ENCODE measurements at places on chromosomes 1 and 21.

DNA sequence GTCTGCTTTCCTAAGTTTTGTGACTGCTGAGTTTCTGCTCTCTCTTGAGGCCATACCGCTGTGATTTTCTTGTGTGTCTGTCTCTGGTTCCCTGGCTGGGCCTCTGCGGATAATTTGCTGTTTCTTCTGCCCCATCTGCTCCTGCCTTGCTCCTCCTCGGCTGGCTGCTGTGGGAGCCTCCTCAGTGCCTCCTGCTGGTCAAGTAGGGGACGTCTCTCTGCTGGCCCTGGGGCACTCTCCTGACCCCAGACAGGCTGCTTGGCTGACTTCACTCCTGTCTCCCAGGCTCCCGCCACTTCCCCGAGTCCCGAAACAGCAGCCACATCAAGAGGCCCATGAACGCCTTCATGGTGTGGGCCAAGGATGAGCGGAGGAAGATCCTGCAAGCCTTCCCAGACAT is 28.5 kb downstream of the ETNK2 start:
- no peak for DNase-seq

DNA sequence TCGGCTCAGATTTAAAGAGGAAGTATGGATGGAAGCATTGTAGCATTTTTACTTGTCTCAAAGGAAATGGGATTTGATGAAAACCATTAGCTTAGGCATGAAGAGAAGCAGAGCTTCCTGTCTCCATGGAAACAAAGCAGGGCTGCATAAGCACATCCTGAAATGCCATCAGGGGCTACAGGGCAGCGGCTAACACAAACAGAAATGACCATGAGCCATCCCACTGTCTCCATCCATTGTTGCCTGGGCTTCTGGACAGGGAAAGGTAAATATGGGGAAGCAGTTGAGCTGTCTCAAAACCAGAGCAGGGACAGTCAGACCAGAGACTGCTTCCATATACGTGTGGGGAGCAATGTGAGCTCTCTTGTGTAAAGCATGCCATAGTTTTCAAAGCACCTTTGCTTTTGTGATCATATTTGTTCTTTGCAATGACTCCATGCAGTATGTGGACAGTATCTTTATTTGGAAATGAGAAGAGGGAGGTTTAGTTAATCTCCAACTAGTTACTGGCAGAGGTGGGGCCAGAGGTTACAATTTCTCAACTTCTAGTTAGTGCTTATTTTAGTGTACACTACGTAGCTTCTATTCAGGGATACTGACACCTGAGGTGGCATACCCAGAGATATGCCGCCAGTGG is 176.1 kb downstream of the CACNA1E start:
- no peak for DNase-seq

DNA sequence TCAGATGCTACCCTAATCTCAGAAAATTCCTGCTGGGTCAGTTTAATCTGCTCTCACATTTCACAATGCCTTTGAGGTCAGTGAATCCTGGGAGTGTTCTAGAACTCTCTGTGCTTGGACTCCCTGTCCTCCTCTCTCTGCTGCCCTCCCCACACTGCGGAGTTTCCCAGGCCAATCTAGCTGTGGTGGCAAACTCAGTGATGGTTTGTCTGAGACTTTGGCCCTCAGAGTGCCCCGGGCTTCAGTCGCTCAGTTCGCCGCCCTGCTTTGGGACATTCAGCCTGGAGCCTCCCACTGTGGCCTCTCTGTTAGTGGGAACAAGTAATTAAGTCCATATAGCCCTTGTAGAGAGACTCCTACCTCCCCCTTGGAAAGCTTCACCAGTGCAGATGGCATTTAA is 7.1 kb downstream of the C1orf226 start:
- no peak for DNase-seq

GRCh38 chr1:186016856-186017255 is 282.7 kb downstream of the HMCN1 start:
- DNase-seq = no peak

DNA sequence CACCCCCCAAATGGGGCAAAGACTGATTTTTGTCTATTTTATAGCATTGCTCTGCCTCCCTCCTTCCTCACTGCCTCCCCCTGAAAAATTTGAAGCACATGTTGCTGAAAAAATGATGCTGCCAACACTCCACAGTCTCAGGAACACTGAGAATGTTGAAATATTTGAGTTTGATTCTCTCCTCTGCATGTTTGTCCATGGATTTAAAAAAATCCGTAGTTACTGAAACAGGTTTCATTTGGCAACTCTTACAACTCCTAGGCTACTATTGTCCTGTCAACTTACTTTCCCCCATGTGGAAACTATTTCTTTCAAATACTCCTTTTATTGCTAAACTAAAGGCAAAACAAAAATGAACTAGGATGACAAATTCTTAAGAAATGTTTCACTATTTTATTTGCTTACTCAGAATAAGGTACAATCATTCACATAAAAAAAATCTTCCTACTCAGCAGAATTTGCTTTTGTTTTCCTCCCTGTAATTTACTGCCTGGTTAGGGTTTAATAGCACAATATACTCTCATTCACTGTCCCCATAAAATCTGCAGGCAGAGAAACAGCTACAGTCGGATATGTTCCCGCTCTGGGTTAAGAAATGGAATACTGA is 50.2 kb downstream of the C21orf91 start:
- peak; percentile 7 for DNase-seq

GRCh38 chr21:25708467-25709065 is 26.1 kb downstream of the ATP5PF start:
- DNase-seq = peak; percentile 52

DNA sequence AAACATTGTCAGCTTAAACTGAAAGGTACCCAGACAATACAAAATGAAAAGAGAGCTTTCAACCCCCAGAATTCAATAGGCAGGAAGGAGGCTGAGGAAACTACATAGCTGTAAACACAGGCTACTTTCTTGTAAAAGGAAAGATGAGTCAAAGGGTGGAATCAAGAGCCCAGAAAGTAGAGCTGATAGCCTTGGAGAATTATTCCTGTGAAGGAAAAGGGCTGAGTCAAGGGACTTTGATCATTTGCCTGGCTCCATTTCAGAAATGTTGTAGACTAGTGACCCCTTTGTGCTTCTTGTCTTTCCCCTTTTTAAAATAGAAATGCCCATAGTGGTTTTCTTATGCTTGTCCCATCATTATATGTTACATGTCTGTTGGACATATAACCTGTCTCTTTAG is 597.6 kb downstream of the ADGRL2 start:
- DNase-seq = peak; percentile 15

- DNase-seq = peak; percentile 58
Measured at GRCh38 chr1:231138236-231138635, 23.6 kb upstream of the TRIM67 start.

DNA sequence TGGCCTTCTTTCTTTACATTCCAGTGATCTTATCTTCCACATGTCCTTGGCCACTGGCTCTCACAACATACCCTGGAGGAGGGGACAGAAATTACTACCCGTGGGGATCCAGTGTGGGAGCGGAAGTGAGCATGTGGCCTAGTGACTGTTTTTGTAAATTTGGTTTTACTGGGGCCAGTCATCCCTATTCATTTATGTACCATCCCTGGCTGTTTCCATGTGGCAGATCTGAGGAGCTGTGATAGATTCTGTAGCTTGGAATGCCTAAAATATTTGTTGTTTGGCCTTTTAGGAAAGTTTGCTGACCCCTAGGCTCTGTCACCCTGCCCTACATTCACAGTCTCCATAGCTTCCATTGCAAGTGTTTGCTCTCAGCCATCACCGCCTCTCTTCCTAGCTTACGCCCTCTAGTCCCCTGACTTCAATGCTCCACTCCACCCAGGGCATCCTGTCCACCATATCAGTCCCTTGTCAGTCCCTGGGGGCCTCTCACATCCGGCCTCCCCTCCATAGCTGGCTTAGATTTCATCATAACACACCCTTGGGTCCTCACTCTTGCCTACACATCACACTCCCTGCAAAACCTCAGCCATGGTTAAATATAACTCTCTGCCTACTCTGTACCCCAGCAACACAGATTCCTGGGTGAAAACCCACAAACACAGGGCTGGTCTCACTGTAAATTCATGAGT is 25.8 kb downstream of the DHCR24 start:
- no peak for DNase-seq

GRCh38 chr1:114997510-114998289 is 31.9 kb upstream of the TSHB start:
- no peak for DNase-seq

GRCh38 chr1:161266836-161267235 is 8.3 kb downstream of the PCP4L1 start:
- DNase-seq = no peak

- DNase-seq = no peak
Measured at GRCh38 chr1:151512801-151513625, 1.8 kb downstream of the CGN start.

DNA sequence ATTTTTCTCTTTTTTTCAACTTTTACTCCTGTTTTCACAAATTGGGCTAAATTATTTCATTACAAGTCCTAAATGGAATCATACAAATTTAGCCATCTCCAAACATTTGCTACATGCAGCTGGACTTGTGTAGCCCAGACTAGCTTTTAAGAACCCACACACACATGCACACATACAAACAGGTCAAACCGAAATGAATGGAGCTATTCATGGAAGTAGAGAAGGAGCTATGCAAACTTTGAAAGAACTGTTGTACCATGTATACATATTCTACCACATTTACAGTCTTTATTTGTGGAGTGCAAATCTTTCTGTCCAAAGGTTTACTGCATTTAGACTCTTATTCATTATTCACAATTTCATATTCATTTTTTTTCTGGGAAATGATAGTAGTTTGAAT is 189.1 kb upstream of the RNPC3 start:
- DNase-seq = no peak

DNA sequence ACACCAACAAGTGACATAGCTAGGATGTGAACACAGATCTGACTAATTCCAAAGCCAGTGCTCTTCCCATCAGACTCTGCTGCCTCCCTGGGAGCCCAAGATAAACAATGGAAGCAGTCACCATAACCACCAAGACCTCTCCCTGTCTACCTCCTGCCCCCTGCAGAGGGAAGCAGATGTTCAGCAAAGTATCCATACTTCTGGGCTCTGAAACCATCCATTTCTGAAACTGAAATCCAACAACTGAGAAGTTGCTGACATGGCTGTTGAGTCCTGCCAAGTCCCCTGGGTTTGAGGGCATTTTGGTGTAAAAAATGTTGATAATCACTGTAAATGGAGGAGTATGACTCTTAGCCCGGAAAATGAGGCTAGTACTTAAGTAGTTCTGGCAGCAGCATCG is 102.1 kb downstream of the TYW3 start:
- peak; percentile 78 for DNase-seq

DNA sequence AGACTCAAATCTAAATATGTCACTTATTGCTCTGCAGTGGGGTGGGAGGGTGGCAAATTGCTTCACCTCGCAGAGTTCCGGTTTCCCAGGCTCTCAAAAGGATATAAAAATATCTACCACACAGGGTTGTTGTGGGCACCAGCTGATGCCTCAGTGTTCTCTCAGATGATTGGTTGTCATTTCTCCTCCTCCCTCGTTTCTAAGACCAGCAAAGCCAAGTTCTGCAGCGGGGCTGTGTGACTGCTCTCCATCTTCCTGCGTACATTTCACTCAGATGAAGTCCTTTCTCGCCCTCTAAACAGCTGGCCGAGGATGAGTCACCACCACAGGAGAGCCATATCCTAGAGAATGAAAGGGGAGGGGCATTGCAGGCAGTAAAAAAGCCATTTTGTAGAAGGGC is 35.0 kb upstream of the VWA5B1 start:
- peak; percentile 58 for DNase-seq

- DNase-seq = no peak
Measured at GRCh38 chr1:117586747-117587498, 18.9 kb upstream of the TENT5C start.

DNA sequence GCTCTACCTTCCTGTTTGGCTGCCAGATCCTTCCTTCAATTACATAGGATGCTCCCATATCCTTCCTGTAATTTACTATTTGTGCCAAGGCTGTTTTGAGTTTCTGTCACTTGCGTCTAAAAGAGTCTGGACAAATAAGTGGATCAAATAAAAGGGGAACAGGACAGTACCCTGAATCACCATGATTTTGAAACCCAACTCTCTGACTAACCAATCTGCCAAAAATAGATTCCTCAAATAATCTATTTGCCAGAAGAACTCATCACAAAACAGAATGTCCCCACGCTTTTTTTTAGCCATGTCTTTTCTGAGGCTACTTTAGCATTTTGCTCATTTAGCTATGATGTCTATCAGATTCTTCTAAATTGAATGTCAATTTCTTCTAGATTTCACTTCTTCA is 392.6 kb downstream of the NTNG1 start:
- no peak for DNase-seq

GRCh38 chr1:25902462-25902861 is 3.8 kb downstream of the STMN1 start:
- DNase-seq = no peak

GRCh38 chr1:231188072-231188471 is 26.2 kb downstream of the TRIM67 start:
- DNase-seq = no peak

- peak; percentile 90 for DNase-seq
Measured at GRCh38 chr1:24294716-24295371, 24.3 kb upstream of the GRHL3 start.

GRCh38 chr1:15758953-15759661 is 512 bp downstream of the FBLIM1 start:
- DNase-seq = peak; percentile 28

GRCh38 chr1:191669629-191670028 is 488.6 kb upstream of the RGS18 start:
- peak; percentile 22 for DNase-seq

DNA sequence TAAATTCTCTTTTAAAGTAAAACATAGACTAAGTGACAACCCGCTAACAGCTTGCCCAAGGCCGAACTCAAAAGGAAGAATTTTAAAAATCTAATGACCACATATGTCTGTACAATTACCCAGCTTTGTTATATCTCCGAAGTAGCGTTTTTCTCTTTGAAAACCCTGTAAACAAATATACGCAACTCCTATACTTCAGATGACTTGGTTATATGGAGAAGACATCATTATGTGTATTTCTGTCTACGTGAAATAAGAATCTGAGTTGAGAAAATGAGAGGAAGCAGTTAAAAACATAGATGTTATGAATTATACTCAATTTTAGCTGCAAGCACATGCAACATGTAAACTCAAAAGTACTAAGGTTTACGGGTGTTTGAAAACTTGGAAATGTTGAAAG is 2.0 kb downstream of the PBX1 start:
- no peak for DNase-seq

DNA sequence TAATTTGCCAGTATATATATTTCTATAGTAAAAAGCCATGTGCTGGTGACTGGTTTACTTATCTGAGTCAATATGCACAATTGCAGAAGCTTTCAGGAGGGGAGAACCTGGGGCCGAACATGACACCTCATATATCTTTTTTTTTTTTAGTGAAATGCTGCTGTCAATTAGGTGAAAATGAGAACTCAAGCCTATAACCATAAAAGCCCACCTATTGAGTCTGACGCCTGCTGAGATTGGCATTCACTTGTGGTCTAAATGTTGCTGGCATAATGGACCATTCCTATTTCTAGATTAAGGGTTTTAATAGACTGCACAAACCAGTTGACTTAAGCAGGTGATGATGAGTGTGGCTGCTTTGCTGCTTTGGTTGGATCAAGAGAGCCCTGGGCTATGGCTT is 10.8 kb downstream of the NTMT2 start:
- DNase-seq = no peak

Data from fibroblast of skin of right quadriceps (primary cell).